ENCODE measurements at places on chromosomes 2 and 18. TPM values are rescaled to one million over a fixed set of nuclear protein-coding genes. Genes with fewer than 3 reads are reported as not detected.

- no peak for DNase-seq
These were observed 115.2 kb upstream of the REV1 start for GRCh38 chr2:99605036-99605435.

DNA sequence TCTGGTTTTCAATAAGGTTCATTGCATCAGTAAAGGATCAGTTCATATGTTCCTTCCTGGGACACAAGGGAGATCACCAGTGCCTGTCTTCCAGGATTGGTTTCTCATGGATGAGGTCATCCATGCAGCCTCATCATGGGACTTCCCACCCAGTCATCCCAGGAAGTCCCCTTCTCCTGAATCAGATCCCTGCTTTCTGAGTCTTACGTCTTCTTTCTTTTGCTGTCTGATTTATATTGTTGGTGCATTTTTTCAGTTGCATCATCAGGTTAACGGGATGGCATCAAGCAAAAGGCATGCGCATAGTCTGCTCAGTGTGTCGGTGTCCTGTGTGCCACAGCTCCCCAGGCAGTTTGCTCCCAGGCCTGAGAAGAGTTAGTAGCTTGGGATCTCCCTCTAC is 105.9 kb downstream of the SOX11 start:
- DNase-seq = no peak

DNA sequence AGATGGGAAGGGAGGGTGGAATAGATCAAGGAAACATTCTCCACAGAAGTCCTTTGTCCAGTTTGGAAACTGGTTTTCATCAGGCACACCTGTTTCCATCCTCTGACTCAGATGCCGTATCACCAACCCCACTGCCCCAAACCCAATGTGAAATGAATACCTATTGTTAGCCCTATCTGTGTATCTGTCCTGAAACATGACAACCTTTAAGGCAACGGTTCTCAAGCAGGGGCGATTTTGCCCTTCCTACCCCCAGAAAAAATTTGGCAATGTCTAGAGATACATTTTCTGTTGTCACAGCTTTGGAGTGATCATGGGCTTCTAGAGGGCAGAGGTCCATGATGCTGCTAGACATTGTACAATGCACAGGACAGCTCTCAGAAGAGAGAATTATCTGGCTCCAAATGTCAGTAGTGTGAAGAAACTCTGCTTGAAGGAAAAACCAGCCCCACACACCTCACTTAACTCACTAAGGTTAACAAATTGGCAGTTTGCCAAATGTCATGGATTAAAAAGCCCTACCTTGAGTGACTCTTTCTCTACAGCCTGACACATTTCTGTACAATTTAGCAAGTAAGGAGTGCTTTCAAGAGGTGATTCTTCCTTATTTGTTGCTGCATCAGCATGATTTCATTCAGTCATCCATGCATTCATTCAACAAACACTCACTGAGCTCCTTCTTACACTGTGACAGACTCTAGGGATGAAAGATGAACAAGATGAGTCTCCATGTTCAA is 3.4 kb downstream of the SCTR start:
- DNase-seq = no peak

GRCh38 chr2:6352247-6352646 is 513.5 kb downstream of the CMPK2 start:
- DNase-seq = no peak

DNA sequence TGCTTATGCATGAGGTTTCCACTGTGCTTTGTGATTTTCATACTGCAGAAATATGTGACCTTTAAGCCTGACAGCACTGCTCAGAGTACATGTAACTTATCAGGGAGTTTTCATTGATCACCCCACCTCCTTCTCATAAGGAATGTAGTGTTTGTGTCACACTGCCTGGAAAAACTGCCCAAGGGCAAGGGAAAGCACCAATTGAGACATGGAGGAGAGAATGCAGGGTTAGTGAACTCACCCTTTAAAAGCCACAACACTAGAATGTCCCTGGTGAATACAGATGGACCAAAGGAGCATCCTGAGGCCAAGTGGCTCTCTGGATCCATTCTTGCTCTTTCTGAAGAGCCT is 147.2 kb upstream of the SPATS2L start:
- no peak for DNase-seq

DNA sequence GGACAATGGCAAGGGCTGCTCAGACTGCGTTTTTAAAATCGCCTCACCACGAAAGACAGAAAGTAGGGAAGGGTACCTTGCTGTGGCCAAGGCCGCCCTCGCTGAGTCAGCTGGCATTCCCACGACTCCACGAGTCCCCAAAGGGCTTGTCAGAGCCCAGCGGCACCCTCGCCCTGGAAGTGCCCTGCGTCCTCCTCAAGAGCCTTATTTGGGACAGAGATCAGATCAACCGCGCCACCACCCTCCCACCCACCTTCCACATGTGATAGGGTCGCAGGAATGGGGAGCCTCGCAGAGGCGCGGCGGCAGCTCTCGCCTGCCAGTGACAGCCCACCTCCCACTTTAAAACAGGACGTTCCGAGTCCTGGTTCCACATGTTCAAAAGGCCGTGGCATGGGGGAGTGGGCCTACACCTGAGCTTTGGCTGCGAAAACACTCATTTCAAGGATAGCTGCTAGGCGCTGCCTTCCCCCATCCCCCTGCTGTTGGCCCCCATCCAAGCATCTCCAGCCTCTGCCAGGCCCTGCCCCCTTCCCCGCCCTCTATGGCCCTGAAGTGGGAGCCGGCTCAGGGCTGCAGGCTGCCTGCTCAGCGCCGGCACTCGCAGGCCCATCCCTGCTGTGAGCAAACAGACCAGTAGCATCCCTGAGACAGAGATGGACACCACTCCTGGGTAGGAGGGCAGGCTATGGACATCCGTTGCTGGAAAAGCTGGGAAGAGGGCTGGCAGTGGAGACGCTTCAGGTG is 38.1 kb upstream of the ARHGEF4 start:
- no peak for DNase-seq

GRCh38 chr18:70335892-70336726 is 47.3 kb downstream of the SOCS6 start:
- no peak for DNase-seq

DNA sequence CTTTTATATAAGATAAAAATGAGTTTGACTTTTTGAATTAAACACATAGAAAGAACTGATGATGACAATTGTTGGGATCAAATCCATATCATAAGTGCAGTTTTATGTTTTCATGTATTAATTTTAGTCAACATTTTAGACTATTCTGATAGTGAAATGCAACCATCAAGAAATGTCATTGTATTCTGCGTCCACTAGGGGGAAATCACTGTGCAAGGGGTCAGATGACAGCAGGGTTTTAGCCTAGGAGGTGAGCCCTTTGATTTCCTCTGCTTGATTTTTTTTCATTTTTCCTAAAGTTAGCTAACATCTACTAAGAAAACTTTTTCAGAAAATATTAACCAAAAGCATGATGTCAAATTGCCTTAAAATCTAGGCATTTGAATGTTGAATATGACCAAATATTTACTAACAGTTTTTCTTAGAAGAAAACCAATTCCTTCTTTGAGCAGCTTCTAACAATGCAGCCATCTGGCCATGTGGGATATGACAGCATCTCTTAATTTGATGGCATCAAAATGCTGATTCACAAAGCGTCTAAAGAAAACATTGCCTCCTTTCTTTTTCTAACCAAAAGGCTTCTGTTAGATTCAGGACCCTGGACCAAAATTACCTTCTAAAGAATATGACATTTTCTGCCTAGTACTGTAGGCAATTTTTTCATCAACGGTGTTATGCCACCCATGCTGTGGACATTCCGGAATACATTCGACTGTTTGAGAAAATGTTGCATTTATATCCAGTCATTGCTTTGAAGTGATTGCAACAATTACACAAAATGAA is 141.5 kb downstream of the SPHKAP start:
- peak; percentile 20 for DNase-seq

DNA sequence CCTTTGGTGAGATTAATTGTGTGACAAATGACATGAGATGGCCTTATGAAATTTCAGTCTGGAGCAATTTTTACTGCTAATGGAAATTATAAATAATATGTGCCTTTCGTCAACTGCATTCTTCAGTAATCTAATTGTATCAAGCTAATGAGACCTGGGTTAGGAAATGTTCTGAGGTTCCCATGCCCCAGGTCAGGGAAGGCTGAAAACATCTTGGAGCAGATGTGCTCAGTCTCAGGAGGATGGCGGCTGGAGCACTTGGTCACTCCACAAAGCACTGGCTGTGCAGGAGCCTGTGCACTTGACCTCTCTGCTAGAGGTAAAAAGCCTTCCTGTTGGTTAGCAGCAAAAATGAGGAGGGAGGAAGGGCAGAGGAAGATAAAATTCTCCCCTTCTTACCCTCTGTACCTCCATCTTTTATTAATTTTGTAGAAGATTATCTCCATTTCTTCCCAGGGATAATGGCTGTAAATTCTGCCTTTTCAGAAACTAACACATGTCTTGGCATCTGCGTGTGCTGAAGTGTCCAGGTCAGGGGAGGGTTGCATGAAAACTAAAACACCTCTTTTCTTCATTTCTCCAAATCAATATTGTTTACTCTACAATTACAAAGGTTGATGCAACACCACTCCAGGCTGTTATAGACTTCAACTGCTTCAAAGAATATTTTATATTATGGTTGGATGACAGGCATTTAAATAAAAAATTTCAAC is 1606.4 kb upstream of the ACVR2A start:
- no peak for DNase-seq

DNA sequence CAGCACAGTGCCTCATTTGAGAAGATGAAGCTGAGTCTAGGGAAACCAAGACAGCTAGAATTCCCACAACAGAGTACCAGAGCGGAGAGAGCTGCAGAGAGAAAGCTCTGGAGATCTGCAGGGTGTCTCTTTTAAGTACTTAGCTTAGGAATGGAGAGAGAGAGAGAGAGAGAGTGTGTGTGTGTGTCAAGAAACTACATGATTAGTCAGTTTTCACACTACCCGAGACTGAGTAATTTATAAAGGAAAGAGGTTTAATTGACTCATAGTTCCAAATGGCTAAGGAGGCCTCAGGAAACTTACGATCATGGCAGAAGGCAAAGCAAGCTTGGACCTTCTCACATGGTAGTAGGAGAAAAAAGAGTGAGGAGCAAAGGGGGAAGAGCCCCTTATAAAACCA is 64.0 kb downstream of the HIBCH start:
- DNase-seq = no peak

- DNase-seq = no peak
These were observed 342.6 kb upstream of the KLHL29 start for GRCh38 chr2:23042216-23042906.

DNA sequence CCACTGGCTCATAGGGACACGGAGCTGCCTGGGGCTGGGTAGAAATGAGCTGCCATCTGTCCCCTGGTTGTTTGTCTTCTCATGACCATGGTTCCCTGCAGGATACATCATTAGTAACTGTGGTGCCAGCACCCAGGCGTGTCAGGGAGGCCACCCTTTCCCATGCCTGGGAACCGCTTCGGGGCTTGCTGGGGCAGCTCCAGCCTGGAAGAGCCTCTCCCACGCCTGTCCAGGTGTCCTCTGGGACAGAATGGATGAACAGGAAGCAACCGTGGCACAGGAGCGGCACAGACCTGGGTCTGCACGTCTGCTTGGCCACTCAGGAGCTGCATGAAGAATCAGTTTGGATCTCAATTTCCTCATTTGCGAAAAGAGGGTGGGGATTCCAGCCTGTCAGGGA is 34.8 kb downstream of the SDC1 start:
- no peak for DNase-seq

DNA sequence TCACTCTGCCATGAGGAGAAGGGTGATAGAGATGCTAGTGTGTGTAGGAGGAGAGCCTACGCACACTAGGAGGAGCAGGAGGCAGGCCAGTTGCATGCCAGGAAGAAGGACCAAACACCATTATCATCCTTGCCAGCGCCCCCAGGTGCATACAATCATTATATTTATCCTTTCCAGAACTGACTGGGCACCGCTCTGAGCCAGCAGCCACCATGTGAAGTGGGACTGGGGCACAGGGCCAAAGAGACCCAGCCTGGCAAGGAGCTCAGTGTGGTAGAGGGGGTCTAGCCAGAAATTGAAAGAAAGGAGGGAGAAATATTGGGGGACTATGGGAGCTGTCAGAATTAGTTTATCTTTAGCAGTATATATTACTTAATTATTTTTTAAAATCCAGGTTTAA is 8.3 kb upstream of the GPR148 start:
- DNase-seq = no peak

- DNase-seq = no peak
These were observed 104.8 kb upstream of the VRK2 start for GRCh38 chr2:57941816-57942215.

- DNase-seq = no peak
These were observed 35.5 kb downstream of the TGFBRAP1 start for GRCh38 chr2:105294046-105294445.

DNA sequence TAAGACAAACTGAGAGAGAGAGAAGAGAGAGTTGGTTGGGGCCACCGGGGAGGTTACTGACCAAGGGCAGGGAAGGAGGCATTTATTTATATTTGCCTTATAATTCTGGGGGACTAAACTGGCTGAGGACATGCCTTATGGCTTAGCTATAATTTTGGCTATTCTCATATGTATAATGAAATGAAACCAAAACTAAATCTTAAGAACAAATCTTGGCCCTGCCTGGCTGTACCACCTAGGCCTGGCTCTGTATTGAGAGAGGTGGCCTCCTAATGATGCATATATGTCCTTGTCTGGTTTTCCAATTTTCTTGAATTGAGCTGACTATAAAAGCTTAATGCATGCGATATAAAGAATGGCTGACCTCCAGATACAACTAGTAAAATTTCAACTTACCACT is 3.5 kb upstream of the PPP1CB start:
- no peak for DNase-seq

- DNase-seq = peak; percentile 39
These were observed 224.8 kb upstream of the ID2 start for GRCh38 chr2:8457092-8457481.

GRCh38 chr2:234454433-234454832 is 42.4 kb downstream of the ARL4C start:
- no peak for DNase-seq

DNA sequence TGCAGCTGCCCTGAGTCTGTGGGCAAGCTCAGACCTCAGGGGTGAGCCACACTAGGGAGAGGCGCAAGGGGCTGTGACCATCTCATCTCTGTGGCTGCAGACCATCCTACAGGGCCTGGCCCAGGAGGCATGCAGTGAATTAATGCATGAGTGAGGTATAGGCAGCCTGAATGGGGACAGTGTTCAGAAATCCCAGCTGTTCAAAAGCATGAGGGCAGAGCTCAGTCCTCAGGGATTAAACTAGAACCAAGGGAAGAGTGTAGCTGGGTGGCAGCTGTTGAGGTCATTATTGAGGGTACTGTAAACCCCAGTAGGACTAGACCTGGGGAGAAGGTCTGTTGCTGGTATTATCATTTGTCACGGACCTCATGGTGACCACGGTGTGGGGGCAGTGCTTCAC is 17.0 kb downstream of the TMEM177 start:
- DNase-seq = no peak

DNA sequence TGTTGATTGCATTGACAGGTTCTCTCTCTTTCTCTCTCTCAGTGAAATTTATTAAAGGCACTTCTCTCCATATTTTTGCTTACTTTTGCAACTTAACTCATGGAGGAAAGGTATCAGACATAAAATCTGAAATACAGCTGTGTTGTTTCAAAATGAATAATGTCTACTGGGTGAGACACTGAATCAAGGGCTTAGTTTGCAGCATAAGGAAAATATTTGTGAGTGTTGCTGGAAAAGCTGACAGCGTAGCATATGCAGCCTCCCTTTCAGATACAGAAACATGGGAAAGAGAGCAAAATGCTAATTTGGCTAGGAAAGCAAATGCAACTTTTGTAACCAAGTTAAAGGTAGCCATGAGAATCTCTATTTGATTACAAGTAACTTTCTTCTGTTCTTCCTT is 81.5 kb upstream of the COL3A1 start:
- no peak for DNase-seq

The IL1F10 gene
- not detected for total RNA-seq

The LRATD1 gene
- 9.8 TPM for total RNA-seq

The DSC2 gene
- 47.0 TPM for total RNA-seq

The SLC5A7 gene
- not detected for total RNA-seq

The DAW1 gene
- not detected for total RNA-seq

The SATB2 gene
- total RNA-seq = 184 TPM

The SCN3A gene
- not detected for total RNA-seq

The MOGAT1 gene
- not detected for total RNA-seq

Data from stomach (tissue), 19 donors.